Activated naive CD8-positive, alpha-beta T cell treated with anti-CD3 and anti-CD28 coated beads, Interleukin-2, amount 50 U/mL, for 24 hours (primary cell): ENCODE measurements at places on chromosomes 3 and 15.

DNA sequence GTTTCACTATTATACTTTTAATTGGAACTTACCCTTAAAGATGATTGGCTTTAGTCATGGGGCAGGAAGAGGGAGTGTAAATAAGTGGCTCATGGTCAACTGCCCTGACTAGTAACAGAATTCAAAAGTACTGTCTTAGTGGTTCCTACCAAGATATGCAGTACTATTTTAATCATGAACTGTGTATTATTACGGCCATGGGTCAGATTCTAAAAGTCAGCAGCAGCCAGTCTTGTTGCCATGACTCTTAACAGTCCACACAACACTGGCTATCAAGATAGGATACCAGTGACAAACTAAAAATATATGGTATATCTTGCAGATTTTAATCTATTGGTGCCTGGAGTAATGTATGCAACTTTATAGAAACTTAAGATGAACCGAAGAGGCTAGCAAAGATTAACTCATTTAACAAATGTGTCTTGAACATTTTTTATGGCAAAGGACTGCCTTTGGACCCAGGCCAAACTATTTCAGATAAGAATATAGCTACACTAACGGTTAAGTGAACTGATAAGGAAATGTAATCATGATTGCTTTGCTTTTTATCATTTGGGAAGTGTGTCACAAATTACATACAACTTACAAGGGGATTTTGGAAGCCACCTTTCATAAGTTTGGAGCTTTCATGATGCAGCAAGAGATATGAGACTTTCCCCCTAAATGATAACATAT, 163.7 kb downstream of the TCF12 start:
- H3K36me3 ChIP-seq, result no peaks in the 10 kb centered on the region
- H3K27ac ChIP-seq, result no peak overlapping the region
- no peak overlapping the region for H3K4me3 ChIP-seq
- peaks cover 18% of the 10 kb centered on the region for H3K4me1 ChIP-seq

GRCh38 chr3:10223676-10224639, 24.3 kb upstream of the TATDN2 start:
- DNase-seq, result peak; percentile 41
- H3K4me1 ChIP-seq, result peaks cover 71% of the 10 kb centered on the region
- H3K4me3 ChIP-seq, result no peak overlapping the region
- peak overlapping the region; percentile 62 for H3K27ac ChIP-seq

- no peak overlapping the region for H3K4me3 ChIP-seq
- H3K36me3 ChIP-seq, result no peaks in the 10 kb centered on the region
- H3K27me3 ChIP-seq, result peaks cover 7% of the 10 kb centered on the region
- no peak for DNase-seq
- H3K27ac ChIP-seq, result no peak overlapping the region
Observed at GRCh38 chr3:13134879-13135206, 61.6 kb upstream of the IQSEC1 start.

GRCh38 chr15:68818769-68819494, 1.8 kb downstream of the ANP32A start:
- H3K4me1 ChIP-seq, result peaks cover 51% of the 10 kb centered on the region
- H3K36me3 ChIP-seq, result peaks cover 26% of the 10 kb centered on the region
- DNase-seq, result peak; percentile 58
- H3K27me3 ChIP-seq, result no peaks in the 10 kb centered on the region

GRCh38 chr3:10351013-10351735, 30.3 kb upstream of the SEC13 start:
- no peak for DNase-seq
- no peak overlapping the region for H3K27ac ChIP-seq
- no peaks in the 10 kb centered on the region for H3K36me3 ChIP-seq
- H3K4me3 ChIP-seq, result no peak overlapping the region

DNA sequence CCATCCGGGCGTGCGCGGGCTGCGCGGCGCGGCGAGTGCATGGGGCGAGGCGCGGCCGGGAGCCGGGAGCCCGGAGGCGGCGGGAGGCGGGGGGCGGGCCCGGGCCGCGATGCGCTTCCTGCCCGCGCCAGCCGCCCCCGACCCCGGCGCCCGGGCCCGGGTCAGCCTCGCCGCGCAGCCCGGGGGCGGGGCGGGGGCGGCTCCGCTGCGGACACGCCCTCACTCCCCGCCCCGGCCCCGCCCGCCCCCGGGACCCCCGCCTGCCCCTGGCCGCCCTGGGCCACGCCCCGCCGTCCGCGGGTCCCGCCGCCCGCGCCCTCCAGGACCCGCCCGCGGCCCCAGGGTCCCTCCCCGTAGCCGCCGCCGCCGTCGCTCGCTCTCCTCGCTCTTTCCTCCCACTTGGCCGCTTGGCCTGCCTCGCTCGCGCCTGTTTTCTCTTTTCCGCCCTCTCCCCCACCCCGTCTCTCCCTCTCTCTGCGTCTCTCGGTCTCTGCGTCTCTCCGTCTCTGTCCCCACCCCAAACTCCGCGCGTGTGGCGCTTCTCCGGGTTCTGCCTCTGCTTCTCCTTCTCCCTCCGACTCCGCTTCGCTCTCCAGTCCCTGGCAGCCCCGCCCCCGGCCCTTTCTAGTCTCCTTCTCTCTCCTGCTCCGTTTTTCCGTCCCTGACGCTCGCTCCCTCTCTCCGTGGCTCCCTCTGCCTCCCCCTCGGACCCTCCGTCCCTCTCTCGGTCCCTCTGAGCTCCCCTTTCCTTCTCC, at the start of gene PLXND1:
TSS of gene PLXND1 (minus strand) at position 41 of the 755 bp plus-strand sequence. CDS start at position 4, 37 bp downstream.
- H3K27ac ChIP-seq, result peak within 1 kb of the TSS; percentile 72
- H3K4me3 ChIP-seq, result peak within 1 kb of the TSS; percentile 84
- peaks cover 9% of the 10 kb centered on the region for H3K4me1 ChIP-seq
- no peaks in the 10 kb centered on the region for H3K36me3 ChIP-seq
